ENCODE measurements at places on chromosomes 6 and 20.

GRCh38 chr6:158347335-158347734 lies 35.1 kb downstream of the TULP4 start:
- DNase-seq: no peak

DNA sequence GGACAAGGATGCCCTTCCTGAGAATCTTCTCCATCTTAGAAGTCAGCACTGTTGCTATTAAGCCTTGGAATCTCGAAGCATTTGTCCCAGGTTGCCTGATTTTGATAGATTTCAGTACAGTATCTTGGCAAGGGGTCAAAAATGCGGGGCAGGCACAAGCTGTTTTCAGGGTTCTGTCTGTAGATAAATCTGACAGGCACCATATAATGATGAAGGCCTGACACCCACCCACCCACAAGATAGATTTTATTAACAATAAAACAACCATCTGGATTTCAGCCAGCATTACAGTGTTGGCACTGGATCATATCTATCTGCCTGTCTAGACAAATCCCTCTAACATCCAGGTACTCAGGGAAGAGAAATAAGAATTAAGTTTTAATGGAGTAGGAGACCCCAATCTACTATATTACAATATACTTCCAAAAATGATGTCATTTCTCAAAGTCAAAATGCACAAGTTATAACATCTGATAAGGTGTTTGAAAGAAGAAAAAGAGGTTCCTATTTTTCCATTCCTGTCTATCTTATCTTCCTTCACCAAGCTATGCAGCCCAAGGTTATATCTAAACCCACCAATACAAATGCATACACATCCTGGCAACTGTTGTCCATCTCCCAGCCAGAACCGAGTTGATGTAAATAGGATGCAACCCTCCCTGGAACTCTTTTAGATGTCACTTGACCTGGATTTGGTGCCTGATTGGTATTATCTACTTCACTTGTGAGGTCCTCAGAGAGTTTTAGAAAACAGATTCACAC lies 10.7 kb downstream of the NEDD9 start:
- no peak for DNase-seq

- no peak for DNase-seq
Measured at GRCh38 chr6:169905041-169905807, 153.8 kb downstream of the ERMARD start.

DNA sequence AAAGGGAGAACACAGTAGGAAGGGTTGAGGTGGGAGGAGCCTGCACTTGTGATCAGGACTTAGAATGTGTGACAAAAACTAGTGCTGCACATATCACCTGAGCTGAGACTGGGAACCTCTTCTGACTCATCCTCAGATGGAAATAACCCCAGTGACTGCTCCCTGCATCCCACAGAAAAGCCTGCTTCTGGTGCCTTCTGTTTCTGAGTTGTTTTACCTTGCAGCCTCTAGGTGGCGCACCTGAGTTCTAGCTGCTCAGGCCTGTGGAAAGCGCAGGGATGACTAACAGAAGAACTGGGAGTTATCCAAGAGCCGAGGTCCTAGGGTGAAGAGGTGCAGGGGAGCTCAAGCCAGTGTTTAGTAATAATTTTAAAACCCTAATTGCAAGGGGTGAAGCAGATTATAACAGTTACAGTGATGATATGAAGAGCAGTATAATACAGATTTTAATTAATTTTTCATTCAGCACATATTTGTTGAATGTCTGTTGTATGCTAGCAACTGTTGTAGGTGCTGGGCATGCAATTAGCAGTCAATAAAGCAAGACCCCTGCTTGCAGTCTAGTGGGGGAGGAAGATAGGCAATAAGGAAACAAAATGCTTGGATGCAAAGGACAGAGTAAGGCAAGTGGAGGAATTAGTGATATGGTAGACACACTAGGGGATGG lies 302.5 kb downstream of the DHX35 start:
- DNase-seq: peak; percentile 6

DNA sequence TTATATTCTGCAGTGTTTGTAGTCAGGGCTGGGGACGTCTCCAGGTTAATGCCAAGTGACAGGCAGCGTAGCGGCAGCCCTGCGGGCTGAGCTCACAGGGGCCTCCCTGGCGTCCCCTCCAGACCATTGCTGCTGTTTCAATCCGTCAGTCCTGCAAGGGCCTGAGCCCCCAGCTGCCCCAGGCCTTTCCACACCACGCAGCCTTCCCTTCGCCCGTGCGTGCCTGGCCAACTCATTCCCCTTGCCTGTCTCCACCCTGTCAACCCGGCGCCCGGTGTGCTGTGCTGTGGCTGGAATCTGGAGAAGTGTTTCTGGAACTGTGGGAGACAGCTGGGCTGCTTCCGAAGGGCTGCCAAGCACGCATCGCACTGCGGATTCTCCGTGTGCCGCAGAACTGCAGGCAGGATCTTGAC lies 11.9 kb downstream of the BHLHE23 start:
- DNase-seq: no peak

All from stimulated activated CD8-positive, alpha-beta memory T cell treated with anti-CD3 and anti-CD28 coated beads, Interleukin-4, amount 100 ng/mL, for 24 hours (primary cell).